ENCODE measurements at places on chromosomes 13 and 19.

- no peak for DNase-seq
Measured at GRCh38 chr19:5354403-5354802, 13.8 kb upstream of the PTPRS start.

DNA sequence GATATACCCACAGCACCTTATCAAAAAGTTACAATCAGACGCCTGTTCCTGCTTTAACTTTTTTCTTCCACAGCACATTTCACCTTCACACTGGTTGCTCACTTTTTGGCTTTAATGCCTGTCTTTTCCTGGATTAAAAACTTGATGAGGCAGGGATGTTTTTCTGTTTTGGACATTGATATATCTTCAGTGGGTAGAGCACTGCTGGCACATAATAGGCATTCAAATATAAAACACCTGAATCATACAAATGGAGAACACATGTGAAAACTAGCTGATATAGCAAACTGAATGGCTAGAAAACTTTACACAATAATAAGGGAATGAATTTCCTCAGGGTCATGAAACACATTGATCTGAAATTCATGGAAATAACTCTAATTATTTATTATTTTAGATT, 65.6 kb downstream of the STARD13 start:
- no peak for DNase-seq

DNA sequence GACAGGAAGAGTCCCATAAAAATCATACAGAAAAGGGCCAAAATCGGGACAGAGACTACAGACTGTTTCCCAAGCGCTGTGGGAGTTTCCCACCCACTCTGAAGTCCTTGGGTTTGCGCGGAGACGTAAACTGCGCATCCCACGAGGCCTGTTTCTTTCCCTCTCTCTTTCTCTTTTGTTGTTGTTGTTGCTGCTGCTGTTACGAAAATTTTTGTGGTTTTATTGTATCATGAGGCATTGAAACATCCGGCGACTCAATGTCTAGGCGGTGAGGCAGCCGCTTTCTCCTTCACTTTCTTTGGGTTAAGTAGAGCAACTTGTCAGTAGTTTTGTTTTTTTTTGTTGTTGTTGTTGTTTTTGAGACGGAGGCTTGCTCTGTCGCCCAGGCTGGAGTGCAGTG, 1.6 kb upstream of the PPP1R12C start:
- DNase-seq = peak; percentile 5

DNA sequence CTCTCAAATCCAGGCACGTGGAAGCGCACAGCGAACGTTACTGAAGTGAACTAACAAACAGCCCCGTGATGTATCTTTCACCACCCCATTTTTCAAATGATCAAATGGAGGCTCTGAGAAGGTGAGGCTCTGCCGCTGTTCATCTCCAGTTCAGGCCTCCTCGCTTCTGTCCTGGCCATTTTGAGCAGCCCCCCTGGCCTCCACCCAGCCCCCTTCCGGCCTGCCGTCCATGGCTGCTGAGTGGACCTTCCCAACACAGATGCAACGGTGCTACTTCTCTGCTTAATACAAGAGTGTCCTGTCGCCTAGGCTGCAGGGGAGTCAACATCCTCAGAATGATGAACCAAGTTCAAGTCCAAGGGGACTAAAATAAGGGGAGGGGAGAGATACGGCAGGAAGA, 9.7 kb downstream of the SYDE1 start:
- DNase-seq = no peak

DNA sequence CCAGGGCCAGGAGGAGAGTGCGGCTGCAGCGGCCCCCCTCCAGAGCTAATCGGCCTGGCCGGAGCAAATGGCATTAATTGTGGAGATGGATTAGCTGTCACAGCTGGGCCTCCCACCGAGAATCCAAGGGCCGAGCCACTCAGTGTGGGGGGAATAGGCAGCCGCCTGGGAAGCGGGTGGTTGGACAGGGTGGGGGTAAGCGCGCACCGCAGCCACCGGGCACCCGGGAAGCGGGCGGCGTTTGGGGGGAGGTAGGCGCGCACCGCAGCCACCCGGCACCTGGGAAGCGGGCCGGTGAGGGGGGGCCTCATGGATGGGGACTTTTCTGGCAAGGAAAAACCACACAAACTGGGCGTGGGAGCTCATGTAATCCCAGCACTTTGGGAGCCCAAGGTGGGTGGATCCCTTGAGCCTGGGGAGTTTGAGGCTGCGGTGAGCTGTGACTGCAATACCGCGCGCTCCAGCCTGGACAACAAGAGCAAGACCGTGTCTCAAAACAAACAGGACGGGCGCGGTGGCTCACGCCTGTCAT, 9.7 kb downstream of the R3HDM4 start:
- no peak for DNase-seq

DNA sequence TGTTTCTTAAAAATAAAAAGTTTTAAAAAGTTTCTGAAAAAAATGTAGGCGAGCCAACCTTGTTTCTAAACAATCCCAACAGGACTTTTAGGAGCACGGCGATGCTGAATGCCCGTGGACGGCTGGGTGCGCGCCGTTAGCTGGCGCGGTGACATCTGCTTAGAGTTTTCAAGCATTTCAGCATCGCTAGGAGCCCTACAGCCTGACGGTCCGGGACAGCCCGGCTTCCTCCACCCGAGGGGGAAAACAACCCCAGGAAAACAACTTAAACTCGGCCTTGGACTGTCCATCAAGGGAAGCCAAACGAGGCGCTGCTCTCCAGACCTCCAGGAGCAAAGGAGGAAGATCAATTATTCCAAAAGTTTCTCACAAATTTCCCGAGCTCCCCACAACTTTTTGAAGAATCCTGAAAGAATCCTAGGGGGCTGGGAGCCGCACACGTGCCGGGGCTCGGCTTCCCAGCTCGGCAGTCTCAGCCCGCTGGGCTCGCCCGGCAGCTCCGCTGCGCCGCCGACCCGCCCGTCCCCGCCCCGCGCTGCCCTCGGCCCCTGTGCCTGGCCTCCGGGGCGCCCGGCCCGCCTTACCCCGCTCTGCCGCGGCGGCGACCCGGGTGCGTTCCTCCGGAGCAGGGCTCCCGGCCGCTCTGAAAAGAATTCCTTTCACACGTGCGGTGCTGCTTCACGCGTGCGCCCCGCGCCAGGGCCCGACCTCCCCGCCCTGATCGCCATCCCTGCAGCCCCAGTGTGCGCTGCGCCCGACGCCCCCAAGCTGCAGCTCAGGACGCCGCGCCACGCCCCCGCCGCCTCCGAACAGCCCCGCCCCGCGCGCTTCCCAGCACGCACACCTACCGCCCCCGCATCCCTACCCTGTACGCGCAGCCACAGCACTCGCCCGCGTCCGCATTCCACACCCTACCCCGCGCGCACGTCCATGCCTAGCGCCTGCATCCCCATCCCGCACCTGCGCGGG, at the start of gene GJA3:
TSS of gene GJA3 (minus strand) at position 747 of the 969 bp plus-strand sequence. CDS start 17,764 bp downstream, outside the sequence.
- peak; percentile 42 for DNase-seq

GRCh38 chr13:27796544-27797227, 4.4 kb downstream of the GSX1 start:
- DNase-seq = no peak

GRCh38 chr19:29630655-29631054, 24.6 kb downstream of the POP4 start:
- no peak for DNase-seq

DNA sequence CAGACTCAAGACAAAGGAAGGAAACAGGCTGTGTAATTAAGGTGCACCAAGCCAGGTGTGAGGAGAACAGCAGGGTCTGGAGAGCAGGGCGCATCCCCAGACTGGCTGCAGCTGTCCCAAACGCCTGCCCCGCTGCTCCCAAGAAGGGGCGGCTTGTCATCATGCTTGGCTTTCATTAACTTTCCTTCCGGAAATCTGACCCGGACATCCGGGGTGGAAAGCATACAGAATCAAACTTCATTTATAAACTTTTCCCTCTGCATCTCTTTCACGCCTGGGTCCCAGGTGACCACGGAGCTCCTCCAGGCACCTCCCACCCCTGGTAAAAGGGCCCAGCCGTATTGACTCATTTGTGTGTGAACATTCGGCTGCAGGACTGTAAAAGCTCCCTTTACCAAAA, 31.7 kb downstream of the TSHZ3 start:
- DNase-seq = no peak

DNA sequence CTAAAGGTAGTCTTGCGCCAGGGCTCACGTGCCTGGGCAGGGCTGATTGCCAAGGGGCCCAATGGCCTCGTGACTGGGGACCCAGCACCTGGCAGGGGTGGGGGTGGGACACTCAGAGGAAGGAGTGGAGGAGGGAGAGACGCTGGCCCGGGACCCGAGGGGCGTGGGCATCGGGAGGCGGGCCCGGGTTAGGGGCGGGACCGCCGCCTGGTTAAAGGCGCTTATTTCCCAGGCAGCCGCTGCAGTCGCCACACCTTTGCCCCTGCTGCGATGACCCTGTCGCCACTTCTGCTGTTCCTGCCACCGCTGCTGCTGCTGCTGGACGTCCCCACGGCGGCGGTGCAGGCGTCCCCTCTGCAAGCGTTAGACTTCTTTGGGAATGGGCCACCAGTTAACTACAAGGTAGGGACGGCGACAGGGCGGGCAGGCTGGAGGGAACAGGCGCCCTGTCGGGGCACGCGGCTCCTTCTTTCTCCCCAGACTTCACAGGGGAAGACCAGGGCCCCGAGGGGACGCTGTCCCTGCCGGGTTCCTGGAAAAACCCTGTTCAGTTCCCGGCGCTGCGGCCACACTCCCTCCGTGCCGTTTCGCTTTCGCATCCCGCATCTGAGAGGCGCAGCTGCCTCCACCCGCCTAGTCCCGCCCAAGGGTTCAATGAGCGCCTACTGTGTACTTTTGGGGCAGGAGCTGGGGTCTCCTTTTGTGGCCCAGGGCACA, at the start of gene IFI30:
TSS of gene IFI30 (plus strand) at position 242 of the 717 bp plus-strand sequence. CDS start at position 271, 29 bp downstream.
- peak; percentile 47 for DNase-seq

- no peak for DNase-seq
Measured at GRCh38 chr13:93715866-93716265, 489.3 kb downstream of the GPC6 start.

- DNase-seq = no peak
Measured at GRCh38 chr19:58381460-58382212, 806 bp upstream of the ZNF837 start.

DNA sequence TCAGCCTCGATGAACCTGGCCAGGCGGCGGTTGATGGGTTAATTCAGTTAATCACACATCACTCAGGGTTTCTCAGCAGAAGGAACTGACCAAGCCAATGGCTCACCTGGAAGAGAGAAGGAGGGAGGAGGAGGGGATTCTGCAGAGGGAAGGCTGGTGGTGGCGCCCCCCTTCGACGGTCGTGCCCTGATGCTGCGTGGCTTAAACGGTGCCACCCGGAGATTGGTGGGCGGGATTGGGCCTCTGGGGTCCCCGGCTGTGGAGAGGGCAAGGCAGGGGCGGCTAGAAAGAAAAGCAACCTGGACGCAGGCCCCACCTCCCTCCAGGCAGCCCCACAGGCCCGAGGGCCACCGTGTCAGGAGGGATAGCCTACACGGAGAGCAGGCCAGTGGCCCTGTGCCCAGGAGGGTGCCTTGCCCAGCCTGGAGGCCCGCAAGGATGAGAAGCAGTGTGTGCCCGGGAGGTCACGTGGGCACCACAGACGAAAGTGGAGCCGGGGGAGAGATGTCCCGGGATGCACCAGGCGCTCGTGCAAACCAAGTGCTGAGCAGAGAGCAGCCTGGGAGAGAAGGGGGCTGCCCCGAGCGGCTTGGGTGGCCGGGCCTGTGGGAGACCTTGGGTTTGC, 16.0 kb downstream of the CSNK1G2 start:
- DNase-seq = no peak

DNA sequence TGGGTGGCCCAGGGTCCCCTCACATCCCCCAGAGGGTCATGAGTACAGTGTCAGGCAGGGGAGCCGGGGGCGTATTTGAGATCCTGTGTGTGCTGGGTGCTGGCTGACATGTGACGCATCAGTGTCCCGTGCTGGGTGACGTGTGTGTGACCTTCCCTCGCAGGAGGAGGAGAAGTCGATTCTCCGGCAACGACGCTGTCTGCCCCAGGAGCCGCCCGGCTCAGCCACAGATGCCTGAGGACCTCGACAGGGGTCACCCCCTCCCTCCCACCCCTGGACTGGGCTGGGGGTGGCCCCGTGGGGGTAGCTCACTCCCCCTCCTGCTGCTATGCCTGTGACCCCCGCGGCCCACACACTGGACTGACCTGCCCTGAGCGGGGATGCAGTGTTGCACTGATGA, 25.8 kb downstream of the PNPLA6 start:
- DNase-seq = no peak

GRCh38 chr19:29107831-29108230, 105.1 kb downstream of the UQCRFS1 start:
- no peak for DNase-seq

DNA sequence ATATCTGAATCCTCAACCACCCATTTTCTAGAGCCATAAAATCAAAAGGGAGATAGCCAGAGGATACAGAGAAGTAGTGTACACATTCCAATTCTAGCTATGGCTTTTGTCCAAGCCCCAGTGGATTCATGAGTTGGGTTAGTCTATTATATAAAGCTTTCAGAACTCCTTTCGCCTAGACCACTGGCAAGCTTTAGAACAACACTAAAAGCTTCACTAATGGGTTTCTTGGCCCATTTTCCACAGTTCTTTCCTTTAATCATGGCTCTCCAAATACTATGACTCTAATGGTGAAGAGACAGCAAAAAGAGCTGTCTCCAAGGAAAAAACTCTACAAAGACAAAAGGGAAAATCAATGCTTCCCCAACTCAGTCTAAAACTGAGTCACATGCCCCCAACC, 48.2 kb upstream of the SLITRK5 start:
- DNase-seq = no peak

GRCh38 chr19:4124638-4125037, 716 bp upstream of the MAP2K2 start:
- DNase-seq = no peak

DNA sequence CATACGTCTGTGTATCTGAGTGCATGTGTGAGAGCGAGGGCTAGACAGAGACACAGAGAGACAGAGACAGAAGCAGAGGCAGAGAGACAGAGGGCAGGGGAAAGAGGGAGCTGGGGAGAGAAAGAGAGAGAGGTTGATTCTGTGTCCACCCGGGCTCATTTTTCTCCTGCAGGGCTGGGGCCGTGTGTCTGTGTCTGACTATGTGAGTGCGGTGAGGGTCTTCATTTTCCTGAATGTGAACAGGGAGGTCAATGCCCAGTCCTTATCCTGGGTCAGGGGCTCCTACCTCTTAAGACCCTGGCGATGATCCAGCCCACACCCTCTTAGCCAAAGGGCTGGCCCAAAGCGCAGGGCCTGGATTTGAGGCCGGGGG, 17.7 kb downstream of the LRRC4B start:
- no peak for DNase-seq

GRCh38 chr19:46221981-46222610, 7.4 kb upstream of the IGFL1 start:
- DNase-seq = no peak

DNA sequence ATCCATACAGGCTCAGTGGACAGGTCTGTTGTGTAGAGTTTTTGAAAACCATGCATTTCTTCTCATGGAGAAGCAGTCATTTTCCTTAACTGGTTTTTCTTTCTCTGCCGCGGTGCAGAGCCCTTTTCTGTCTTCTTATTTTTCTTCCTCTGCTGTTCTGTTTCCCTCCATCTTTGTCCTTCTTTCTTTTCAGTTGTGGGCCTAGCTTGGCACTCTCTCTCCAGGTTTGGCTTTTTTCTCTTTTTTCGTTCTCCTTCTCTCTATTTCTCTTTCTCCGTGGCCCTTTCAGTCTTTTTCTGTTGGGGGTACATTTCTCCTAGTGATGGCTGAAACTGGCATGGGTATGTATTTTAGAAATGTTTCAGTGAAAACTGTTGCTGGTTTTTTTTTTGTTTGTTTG, 24.1 kb downstream of the NFIX start:
- no peak for DNase-seq

- DNase-seq = no peak
Measured at GRCh38 chr13:53004573-53004972, 24.0 kb upstream of the OLFM4 start.

GRCh38 chr13:102598061-102598460, 1.3 kb downstream of the TPP2 start:
- DNase-seq = no peak
